Endothelial cell (in vitro differentiated cells): ENCODE measurements at places on chromosomes 3 and 15. TPM values are rescaled to one million over a fixed set of nuclear protein-coding genes. Genes with fewer than 3 reads are reported as not detected.

DNA sequence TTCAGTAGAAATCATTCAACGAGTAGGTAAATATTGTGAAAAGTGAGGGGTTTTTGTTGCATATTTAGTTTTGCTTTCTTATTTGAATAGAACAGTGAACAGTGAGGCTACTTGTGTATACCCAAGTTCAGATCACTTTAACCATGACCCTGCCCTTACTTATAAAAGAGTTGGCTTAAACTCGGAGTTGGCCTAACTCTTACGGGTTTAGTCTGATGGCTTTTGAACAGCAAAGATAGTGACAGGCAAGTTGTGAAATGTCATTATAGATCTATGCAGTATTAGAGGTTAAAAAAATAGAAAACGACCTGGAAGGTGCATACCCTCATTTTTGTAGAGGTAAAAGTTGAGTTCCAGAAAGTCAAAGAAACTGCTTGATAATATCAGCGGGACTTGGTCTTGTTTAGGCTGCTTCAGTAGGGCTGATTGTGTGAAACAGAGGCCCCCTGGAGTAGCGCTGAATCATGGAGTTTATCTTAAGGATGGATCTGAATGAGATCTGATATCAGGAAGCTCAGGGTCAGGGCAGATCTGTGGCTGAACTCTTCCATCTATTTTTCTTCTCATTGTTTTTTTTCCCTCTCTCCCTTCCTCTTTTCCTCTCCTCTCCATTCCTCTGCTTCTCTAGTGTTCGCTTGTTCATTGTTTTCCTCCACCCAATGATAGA, 359.8 kb downstream of the LPP start:
- H3K4me1 ChIP-seq, result peaks cover 10% of the 10 kb centered on the region
- peaks cover 2% of the 10 kb centered on the region for H3K27me3 ChIP-seq
- DNase-seq, result no peak
- peaks cover 4% of the 10 kb centered on the region for H3K36me3 ChIP-seq
- H3K27ac ChIP-seq, result peak overlapping the region; percentile 22

- DNase-seq, result no peak
- no peaks in the 10 kb centered on the region for H3K27me3 ChIP-seq
- no peak overlapping the region for H3K27ac ChIP-seq
- peaks cover 3% of the 10 kb centered on the region for H3K4me1 ChIP-seq
Observed at GRCh38 chr3:118729546-118729945, 305.1 kb downstream of the IGSF11 start.

DNA sequence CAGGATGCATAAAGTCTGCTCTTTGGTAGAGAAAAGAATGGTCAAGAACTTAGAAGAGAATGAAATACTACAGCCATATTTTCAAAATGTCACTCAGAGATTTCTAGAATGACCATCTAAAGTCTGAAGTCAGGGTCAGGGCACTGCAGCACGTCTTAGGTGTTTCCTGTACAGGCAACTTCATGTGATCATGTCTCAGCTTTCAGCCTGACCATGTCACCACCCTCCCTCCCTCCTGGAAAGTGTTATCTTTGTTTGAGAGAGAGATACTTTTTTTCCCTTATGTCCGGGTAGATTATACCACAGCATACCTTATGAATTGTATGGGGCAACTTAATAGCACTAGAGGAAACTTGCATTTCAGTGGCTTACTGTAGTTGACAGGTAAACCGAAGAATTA, 558.0 kb upstream of the TGFBR2 start:
- H3K4me3 ChIP-seq, result no peak overlapping the region
- H3K36me3 ChIP-seq, result no peaks in the 10 kb centered on the region
- no peak for DNase-seq
- H3K4me1 ChIP-seq, result peaks cover 14% of the 10 kb centered on the region
- no peaks in the 10 kb centered on the region for H3K27me3 ChIP-seq
- H3K27ac ChIP-seq, result no peak overlapping the region

- peaks cover under 1% of the 10 kb centered on the region for H3K4me1 ChIP-seq
- H3K27ac ChIP-seq, result no peak overlapping the region
- H3K4me3 ChIP-seq, result no peak overlapping the region
- no peak for DNase-seq
- no peaks in the 10 kb centered on the region for H3K27me3 ChIP-seq
Observed at GRCh38 chr3:157769378-157769777, 266.2 kb upstream of the VEPH1 start.

DNA sequence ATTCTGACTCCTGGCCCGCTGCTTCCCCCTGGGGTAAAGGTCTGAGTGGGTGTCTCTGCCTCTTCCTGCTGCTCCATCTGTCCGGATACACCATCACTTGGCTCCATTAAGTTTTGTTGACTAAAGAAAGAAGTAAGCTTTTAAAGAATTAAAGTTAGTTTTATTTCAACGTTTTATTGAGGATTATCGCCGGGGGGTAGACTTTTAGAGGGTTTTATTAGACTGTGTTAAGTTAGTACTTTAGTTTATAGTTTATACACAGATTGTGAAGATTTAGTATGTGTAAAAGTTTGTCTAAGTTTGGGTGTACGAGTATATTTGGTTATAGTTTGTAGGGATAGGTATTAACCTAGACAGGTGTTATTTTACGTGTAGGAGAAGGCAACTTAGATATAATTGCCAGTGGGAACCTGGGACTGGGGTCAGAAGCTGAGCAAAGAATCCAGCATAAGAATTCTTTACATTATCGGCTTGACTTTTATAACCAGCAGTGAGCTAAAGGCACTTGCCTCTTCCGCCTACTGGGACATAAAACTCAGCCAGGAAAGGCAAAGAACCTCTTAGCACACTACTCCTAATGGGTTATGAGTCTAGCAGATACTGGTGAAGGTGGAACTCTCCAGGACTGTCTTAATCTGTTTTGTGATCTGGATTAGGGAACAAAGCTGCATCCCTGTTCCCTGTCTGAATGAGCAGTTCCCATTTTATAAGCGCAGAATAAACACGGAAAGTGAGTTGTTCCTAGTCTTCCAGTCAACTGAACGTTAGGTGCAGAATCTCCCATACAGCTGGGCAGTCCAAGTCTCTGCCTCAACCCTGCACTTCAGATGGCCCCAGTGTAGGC, 131.3 kb downstream of the FAM43A start:
- H3K36me3 ChIP-seq, result no peaks in the 10 kb centered on the region
- H3K27me3 ChIP-seq, result peaks cover 2% of the 10 kb centered on the region
- H3K27ac ChIP-seq, result no peak overlapping the region
- no peak overlapping the region for H3K4me3 ChIP-seq
- H3K4me1 ChIP-seq, result no peaks in the 10 kb centered on the region
- DNase-seq, result no peak

DNA sequence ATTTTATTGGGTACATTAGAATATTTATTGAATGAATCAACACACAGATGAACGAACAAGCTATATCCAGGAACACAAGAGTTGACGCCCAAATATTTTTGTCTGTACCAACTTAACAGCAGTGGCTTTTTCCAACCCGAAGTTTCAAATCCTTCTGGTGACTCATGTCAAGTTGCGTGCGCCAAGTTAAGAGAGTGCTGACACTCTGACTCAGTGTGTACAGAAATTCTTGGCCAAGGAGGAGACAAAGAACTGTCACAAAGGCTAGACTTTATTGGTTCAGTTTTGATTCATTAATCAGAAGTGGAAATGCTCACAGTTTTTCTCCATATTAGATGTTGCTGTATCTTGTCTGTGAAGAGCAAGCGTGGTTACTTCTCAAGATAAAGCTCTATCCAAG, 59.6 kb upstream of the TSC22D2 start:
- H3K27ac ChIP-seq, result no peak overlapping the region
- peaks cover 14% of the 10 kb centered on the region for H3K4me1 ChIP-seq
- H3K27me3 ChIP-seq, result no peaks in the 10 kb centered on the region
- no peaks in the 10 kb centered on the region for H3K36me3 ChIP-seq
- DNase-seq, result no peak
- no peak overlapping the region for H3K4me3 ChIP-seq

- H3K36me3 ChIP-seq, result peaks cover 8% of the 10 kb centered on the region
- H3K27me3 ChIP-seq, result no peaks in the 10 kb centered on the region
- no peak overlapping the region for H3K27ac ChIP-seq
- H3K4me1 ChIP-seq, result peaks cover 10% of the 10 kb centered on the region
- DNase-seq, result no peak
Observed at GRCh38 chr3:149703466-149703865, 45.6 kb upstream of the WWTR1 start.

DNA sequence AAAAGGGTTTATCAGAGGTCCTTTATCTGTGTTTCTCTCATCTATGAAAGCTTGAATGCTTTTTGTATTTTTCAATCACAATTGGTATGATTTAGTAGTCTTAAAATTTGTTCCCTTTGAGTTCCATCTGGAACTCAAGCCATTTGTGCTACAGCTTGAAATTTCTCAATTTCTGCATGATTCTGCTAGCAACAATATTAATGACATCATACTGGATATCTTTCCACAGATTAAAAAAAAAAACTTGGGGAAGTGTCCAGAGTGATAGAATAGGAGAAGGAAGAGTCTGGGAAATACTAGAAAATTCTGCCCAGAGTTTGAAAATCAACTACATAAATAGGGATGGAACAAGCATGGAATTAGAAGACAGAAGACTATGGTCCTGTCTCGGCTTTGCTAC, 9.3 kb upstream of the FBN1 start:
- H3K27me3 ChIP-seq, result no peaks in the 10 kb centered on the region
- no peaks in the 10 kb centered on the region for H3K36me3 ChIP-seq
- no peak overlapping the region for H3K4me3 ChIP-seq
- H3K27ac ChIP-seq, result no peak overlapping the region
- H3K4me1 ChIP-seq, result no peaks in the 10 kb centered on the region
- no peak for DNase-seq

GRCh38 chr3:194570898-194571297, 62.3 kb downstream of the TMEM44 start:
- H3K36me3 ChIP-seq, result no peaks in the 10 kb centered on the region
- H3K4me1 ChIP-seq, result peaks cover 10% of the 10 kb centered on the region
- no peak overlapping the region for H3K27ac ChIP-seq
- H3K4me3 ChIP-seq, result no peak overlapping the region

- DNase-seq, result no peak
- no peak overlapping the region for H3K4me3 ChIP-seq
- no peak overlapping the region for H3K27ac ChIP-seq
- H3K4me1 ChIP-seq, result peaks cover 2% of the 10 kb centered on the region
- no peaks in the 10 kb centered on the region for H3K36me3 ChIP-seq
Observed at GRCh38 chr15:71937650-71938311, 127.4 kb downstream of the NR2E3 start.

DNA sequence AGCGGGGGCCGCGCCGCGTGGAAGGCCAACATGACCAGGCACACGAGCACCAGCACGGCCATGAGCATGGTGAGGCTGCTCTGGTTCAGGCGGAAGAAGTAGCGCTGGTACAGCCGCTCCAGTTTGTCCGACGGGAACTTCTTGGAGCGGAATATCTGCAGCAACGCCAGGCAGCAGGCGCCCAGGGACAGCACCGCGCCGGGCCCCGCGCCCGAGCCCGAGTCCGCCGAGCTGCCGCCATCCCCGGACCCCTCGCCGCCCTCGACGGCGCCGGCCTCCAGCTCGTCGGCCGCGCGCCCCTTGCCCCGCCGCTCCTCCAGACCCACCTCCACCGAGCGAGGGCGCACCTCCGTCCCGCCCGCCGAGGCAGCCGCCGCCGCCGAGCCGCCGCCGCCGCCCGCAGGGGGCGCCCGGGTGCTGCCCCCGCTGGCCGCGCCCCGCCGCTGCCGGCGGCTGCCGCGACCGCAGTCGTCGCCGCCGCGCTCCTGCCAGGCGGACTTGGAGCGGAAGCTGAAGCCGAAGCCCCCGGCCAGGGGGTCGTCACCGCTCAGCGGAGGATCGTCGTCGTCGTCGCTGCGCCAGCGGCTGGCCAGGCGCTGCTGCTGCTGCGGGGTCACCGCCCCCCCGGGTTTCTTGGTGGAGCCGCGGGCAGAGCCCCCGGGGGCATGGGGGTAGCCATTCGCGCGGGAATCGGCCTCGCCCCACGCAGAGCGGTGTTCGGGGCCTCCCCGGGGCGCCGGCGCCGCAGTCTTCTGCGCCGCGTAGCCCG, 957 bp downstream of the ADCY5 start:
- H3K27me3 ChIP-seq, result peaks cover 13% of the 10 kb centered on the region
- no peak overlapping the region for H3K27ac ChIP-seq
- peaks cover 4% of the 10 kb centered on the region for H3K36me3 ChIP-seq
- H3K4me1 ChIP-seq, result peaks cover 7% of the 10 kb centered on the region

DNA sequence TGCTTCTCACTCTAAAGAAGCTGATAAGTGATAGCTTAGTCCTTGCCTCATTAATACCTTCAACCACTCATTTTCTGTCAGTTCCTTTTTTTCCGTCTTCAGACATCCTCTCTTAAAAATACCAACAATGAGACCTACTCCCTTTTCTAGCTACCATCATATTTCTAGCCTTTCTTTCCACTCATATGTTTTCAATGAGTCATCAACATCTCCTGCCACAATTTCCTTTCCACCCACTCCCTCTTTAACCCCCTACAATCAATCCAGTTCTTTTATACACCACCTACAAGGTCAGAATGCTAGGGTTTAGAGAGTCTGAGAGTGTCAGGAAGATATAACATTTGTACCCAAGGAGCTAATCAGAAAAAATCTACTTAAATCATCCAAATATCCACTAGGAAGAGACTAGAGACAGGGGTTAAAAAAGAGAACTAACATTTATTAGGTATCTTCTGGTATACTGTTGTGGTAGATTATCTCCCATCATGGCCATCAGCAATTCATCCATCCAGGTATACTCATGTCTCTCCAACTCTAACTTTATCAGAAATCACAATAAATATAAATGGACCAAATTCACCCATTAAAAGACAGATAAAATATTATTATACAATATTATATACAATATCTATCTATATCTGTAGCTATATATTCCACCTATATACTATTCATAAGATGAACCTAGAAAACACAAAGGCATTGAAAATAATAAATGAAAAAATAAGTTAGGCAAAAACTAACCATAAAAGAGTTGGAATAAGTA, 42.5 kb downstream of the MYLK start:
- no peak overlapping the region for H3K4me3 ChIP-seq
- H3K36me3 ChIP-seq, result no peaks in the 10 kb centered on the region
- no peak for DNase-seq

DNA sequence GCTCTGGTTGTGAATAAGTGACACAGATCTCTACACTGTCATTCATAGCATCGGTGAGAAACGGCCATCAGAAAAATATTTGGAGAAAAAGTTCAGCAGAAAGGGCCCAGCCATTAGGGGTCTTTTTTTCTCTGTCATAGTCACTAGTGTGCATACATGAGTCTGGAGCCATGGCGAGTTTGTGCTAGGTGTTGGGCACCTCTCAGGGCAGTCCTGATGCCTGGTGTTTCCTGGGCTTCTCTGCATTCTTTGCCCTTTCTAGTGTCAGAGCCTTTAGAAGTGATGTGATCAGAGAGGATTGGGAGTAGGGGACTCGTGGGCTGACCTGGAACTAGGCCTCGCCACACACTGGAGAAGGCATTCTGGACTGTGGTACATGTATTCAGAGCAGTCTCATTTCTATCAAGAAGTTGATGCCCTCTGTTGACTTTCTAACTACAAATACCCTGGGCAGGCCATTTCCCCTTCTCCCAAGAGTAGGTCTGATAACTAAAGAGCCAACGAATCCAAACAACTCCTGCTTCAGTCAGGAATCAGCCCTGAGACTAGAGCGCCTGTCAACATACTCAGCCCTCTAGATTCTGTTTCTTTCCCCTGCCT, 1.6 kb downstream of the KY start:
- H3K36me3 ChIP-seq, result no peaks in the 10 kb centered on the region
- peaks cover 2% of the 10 kb centered on the region for H3K4me1 ChIP-seq
- H3K4me3 ChIP-seq, result no peak overlapping the region
- H3K27me3 ChIP-seq, result peaks cover 12% of the 10 kb centered on the region
- DNase-seq, result no peak
- H3K27ac ChIP-seq, result no peak overlapping the region

NAA50 gene
- 76.7 TPM for total RNA-seq

MAP4 gene
- total RNA-seq, result 155 TPM

CCR3 gene
- total RNA-seq, result not detected

NR2F2 gene
- total RNA-seq, result 15.9 TPM

RHOV gene
- 1.4 TPM for total RNA-seq

TIGIT gene
- total RNA-seq, result not detected

VIPR1 gene
- total RNA-seq, result 5.4 TPM

TNFAIP8L3 gene
- total RNA-seq, result 0.77 TPM

C3orf20 gene
- 0.13 TPM for total RNA-seq

FEZF2 gene
- not detected for total RNA-seq
